ENCODE measurements at places on chromosomes 4 and X.

- DNase-seq = no peak
Measured at GRCh38 chrX:119970574-119970973, 27.0 kb upstream of the NKAP start.

DNA sequence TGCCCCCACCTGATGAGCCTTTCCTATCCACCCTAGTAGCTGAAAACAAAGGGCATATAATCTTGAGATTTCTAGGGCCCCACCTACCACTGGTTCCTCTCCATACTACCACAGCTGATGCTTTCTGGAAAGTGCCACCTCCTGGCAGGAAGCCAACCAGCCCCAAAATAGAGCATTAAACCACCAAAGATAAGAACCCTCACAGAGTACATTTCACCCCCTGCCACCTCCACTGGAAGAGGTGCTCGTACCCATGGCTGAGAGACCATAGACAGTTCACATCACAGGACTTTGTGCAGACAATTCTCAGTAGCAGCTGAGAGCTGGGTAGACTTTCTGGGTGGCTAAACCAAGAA, 94.1 kb downstream of the IRS4 start:
- no peak for DNase-seq

GRCh38 chr4:10722957-10723356, 38.4 kb upstream of the CLNK start:
- no peak for DNase-seq

DNA sequence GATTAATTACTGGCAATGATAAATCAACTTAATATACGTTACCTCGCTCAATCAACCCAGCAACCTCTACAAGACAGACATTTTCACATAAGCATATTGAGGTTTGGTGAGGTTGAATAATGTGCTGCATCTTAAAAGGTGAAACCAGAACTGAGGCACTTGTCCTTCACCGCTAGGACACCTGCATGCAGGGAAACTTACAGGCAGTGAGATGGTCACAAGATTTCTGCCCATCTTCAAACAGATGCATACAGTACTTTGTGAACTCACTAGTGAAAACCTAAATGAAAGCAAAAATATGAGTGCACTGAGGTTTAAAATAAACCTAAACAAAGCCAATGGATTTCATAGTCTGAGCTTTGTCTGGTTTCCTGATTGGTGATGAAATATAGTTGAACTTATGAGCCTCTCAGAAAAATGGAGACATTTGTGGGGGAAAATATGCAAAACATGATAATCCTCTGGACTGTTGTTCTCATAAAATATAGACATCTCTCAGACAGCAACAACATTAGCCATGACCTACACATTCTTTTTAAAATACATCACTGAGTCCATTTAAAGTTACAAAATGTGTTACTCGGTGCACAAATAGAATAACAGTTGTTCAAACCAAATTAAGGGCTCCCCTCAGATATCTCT, 20.9 kb upstream of the PRSS12 start:
- no peak for DNase-seq

GRCh38 chrX:118530219-118530911, 34.8 kb downstream of the DOCK11 start:
- no peak for DNase-seq

DNA sequence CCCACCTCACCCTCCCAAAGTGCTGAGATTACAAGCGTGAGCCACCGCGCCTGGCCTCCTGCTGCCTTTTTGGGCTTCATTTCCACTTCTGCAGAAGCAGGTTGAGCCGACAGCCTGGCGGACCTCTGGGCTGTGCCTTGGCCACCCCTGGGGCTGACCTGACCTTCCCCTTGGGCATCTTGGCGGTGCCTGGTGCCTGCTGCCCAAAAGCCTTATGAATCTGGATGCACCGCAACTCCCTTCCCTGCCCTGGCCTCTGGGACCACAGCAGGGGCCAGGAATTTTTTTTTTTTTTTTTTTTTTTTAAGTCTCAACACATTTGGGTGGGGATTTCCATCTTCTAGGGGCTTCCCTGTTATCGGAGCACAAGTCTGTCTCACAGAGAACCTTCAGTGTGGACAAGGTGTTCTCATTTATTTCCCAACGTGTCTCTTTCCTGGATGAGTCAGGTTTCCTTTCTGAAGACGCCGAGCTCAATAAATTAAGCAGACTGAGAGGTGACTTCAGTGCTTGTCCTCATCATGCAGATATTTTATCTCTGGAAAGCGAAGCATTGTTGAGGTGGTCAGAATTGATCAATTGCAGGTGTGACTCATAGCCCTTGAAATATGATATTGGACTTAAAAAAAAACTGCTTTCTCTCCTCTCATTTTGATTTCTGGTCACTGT, 79.7 kb downstream of the SHROOM2 start:
- DNase-seq = no peak

DNA sequence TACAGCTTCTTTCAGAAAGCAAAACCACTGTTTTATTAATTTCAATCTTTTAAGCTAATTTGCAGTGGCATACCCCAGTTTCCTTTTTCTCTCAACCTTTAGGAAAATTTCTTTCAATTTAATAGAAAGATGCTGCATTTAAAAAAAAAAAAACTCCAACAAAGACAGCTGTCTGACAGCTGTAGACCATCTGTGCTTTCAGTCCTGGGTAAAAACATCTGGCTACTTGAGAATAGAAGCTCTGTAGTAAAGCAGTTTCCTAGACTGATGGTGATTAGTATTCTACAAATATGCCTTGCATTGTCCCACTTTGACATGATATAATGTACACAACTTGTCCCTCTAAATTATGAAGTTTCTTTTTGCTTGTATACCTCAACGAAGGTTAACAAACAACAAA, 197.8 kb downstream of the EDA start:
- DNase-seq = no peak

DNA sequence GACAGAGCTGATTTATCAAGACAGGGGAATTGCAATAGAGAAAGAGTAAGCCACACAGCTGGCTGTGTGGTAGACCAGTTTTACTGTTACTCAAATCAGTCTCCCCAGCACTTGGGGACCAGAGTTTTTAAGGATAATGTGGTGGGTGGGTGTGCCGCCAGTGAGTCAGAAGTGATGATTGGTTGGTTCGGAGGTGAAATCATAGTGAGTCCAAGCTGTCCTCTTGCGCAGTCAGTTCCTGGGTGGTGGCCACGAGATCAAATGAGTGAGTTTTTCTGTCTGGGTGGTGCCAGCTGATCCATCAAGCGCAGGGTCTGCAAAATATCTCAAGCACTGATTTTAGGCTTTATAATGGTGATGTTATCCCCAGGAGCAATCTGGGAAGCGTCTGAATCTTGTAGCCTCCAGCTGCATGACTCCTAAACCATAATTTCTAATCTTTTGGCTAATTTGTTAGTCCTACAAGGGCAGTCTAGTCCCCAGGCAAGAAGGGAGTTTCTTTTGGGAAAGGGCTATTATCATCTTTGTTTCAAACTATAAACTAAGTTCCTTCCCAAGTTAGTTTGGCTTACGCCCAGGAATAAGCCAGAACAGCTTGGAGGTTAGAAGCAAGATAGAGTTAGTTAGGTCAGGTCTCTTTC, 44.0 kb upstream of the PPP1R2C start:
- no peak for DNase-seq

GRCh38 chrX:131741103-131741581, 197.3 kb downstream of the OR13H1 start:
- peak; percentile 38 for DNase-seq

GRCh38 chr4:89879215-89879614, 15.4 kb upstream of the MMRN1 start:
- DNase-seq = no peak

- DNase-seq = no peak
Measured at GRCh38 chr4:186137196-186137794, 32.8 kb downstream of the FAM149A start.

- no peak for DNase-seq
Measured at GRCh38 chr4:70508801-70509200, 9.6 kb upstream of the AMTN start.

Data from stimulated activated CD8-positive, alpha-beta memory T cell treated with anti-CD3 and anti-CD28 coated beads, Interleukin-12 subunit alpha, Interleukin-12 subunit beta, amount 100 ng/mL, for 4 hours (primary cell).